ENCODE measurements at places on chromosomes 1 and 21.
A peak's percentile ranks its signal among the peaks of the same experiment; 100 is the strongest.

DNA sequence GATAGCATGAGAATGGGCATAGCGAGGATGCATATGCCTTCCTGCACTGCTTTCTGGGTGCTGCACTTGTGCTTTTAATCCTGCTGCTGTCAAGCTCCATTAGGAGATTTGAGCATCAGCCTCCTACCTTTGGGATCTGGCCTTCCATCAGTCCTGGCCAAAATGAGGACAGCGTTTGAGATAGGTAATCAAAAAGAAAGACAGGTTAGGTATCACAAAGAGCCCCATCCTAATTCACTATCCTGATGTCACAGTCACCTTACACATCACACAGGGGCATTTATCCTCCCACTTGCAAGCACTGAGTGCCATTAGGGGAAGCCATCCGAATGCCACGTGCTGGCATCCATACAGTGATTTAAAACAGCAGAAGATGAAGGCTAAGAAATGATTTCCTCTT is 13.2 kb upstream of the FAM163A start:
- H3K27me3 ChIP-seq = peaks cover 11% of the 10 kb centered on the region
- H3K27ac ChIP-seq = no peak overlapping the region
- no peak overlapping the region for H3K4me3 ChIP-seq
- no peak for DNase-seq

- H3K27me3 ChIP-seq = no peaks in the 10 kb centered on the region
- H3K36me3 ChIP-seq = no peaks in the 10 kb centered on the region
Observed at GRCh38 chr1:228742281-228742860, 7.1 kb downstream of the RHOU start.

DNA sequence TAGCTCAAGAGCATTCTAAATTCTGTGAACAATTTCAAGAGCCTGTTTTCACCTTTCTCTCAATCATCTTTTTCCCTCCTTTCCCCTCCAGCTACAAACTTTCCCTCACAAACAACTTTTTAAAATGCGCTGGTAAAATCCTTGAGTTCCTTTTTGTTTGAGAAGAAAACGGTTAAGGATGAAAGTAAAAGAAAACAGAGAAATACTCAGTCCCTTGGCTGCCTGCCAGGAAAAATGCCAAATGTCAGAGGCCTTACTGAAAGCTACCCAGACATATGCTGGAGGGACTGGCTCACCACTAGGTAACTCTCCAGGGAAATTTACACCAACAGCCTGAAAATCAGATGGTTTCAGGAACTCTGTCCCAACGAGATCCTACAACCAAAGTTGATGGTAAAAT is 11.0 kb upstream of the SERBP1 start:
- H3K27me3 ChIP-seq = no peaks in the 10 kb centered on the region
- H3K4me1 ChIP-seq = no peaks in the 10 kb centered on the region
- H3K4me3 ChIP-seq = no peak overlapping the region
- no peak for DNase-seq
- H3K27ac ChIP-seq = no peak overlapping the region

DNA sequence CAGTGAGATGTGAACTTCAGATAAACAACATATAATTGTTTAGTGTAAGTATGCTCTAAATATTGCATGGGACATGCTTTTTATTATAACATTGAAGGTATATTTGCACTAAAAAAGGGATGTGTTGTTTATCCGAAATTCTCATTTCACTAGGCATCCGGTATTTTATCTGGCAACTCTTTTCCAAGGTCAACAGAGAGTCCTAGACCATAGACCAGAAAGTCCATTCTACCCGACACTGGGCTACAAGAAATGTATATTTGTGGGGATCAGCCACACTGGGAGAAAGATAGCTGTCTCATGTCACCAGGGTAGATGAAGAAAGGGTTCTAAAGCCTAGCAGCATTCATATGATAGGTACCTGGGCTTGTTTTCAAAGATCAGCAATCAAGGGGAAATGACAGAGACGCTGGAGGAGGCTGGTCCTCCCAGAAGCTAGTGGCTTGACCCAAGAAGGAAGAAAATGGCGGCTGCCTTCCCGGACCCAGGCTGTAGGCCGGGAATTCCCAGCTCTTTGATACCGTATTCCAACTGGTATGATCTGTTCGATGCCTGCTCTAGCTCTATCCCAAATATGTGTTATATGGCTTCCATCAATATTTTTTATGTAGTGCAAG is 161.1 kb upstream of the IRF2BP2 start:
- H3K27ac ChIP-seq = peak overlapping the region; percentile 99
- no peak overlapping the region for H3K4me3 ChIP-seq
- H3K36me3 ChIP-seq = no peaks in the 10 kb centered on the region
- DNase-seq = no peak

DNA sequence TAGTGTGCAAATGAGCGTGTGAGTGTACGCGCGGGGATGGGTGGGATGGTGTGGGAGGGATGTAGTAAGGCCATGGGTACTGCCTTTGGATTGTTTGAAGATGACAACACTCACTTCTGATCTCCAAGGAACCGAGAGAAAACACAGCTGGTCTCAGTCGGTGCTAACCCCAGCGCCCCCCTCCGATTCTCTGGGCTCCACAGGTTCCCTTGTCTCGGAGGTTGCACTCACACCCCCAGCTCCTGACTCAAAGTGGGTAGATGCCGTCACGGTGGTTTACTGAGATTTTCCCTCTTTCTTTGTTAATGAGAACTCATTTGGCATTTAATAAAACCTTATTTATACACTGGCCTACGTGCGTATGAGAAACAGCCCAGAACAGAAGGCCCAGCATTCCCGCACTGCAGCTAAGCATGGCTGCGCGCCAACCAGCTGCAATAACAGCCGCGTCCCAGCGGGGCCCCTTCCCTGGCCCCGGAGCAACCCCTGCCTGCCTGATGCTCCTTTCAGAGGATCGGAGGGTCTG is 25.8 kb downstream of the ABCA4 start:
- no peaks in the 10 kb centered on the region for H3K36me3 ChIP-seq
- peak overlapping the region; percentile 86 for H3K27ac ChIP-seq
- H3K4me1 ChIP-seq = peaks cover 42% of the 10 kb centered on the region
- no peak overlapping the region for H3K4me3 ChIP-seq

GRCh38 chr1:168220470-168220871 is 5.3 kb upstream of the SFT2D2 start:
- DNase-seq = no peak
- no peaks in the 10 kb centered on the region for H3K36me3 ChIP-seq
- no peak overlapping the region for H3K4me3 ChIP-seq
- 0 out of 2 replicates have a peak, but pooled peaks cover 6% of the 10 kb centered on the region for H3K4me1 ChIP-seq
- H3K27me3 ChIP-seq = no peaks in the 10 kb centered on the region

- H3K4me1 ChIP-seq = no peaks in the 10 kb centered on the region
- H3K27ac ChIP-seq = no peak overlapping the region
- H3K36me3 ChIP-seq = no peaks in the 10 kb centered on the region
- H3K27me3 ChIP-seq = no peaks in the 10 kb centered on the region
- no peak overlapping the region for H3K4me3 ChIP-seq
Observed at GRCh38 chr1:228983231-228983660, 248.0 kb downstream of the RHOU start.
